ENCODE measurements at places on chromosomes 6 and 20.

GRCh38 chr6:133504761-133505160 lies 263.6 kb downstream of the EYA4 start:
- DNase-seq = no peak

GRCh38 chr6:55895972-55896730 lies 20.8 kb upstream of the BMP5 start:
- no peak for DNase-seq

GRCh38 chr6:123332070-123332469 lies 304.7 kb downstream of the TRDN start:
- DNase-seq = no peak

DNA sequence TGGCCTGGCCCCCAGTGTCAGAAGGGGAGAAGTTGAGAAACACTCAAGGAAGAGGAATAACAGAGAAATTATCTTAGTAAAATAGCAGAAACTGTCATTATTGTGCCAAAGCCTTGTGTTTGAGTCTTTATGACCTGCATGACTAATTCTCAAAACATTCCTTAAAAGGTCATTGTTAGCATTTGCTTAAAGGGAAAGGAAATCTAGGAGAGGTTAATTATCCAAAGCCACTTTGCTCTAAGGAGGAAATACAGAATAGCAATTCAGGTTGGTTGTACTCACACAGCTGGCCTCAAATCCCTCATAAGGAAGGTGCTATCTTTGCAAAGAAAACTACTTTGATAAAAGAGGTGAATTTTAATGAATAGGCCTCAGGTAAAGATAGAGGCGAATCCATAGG lies 516.7 kb downstream of the CBLN4 start:
- no peak for DNase-seq

GRCh38 chr20:16761305-16761829 lies 13.2 kb downstream of the OTOR start:
- DNase-seq = no peak

DNA sequence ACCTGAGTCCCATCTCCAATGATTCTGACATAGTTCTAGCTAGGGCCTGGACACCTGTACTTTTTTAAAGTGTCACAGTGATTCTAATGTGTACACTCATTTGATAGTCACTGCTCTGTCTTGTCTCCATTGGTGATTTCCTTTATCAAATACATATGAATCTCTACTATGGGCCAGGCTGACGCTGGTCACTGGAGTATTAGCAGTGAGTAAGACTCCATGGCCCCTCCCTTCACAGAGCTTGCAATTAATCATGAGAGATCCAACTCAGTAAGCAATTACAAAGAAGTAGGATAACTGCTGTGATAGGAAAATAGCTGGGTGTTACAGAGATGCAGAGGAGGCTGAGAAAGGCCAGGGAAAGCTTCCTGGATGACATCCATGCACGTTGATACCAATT lies 19.3 kb upstream of the SASH1 start:
- no peak for DNase-seq

- DNase-seq = no peak
These were observed 8.2 kb downstream of the ATP9A start for GRCh38 chr20:51759769-51760510.

All from activated CD8-positive, alpha-beta memory T cell treated with anti-CD3 and anti-CD28 coated beads for 4 hours (primary cell).